ENCODE measurements at places on chromosomes 13 and 19.

DNA sequence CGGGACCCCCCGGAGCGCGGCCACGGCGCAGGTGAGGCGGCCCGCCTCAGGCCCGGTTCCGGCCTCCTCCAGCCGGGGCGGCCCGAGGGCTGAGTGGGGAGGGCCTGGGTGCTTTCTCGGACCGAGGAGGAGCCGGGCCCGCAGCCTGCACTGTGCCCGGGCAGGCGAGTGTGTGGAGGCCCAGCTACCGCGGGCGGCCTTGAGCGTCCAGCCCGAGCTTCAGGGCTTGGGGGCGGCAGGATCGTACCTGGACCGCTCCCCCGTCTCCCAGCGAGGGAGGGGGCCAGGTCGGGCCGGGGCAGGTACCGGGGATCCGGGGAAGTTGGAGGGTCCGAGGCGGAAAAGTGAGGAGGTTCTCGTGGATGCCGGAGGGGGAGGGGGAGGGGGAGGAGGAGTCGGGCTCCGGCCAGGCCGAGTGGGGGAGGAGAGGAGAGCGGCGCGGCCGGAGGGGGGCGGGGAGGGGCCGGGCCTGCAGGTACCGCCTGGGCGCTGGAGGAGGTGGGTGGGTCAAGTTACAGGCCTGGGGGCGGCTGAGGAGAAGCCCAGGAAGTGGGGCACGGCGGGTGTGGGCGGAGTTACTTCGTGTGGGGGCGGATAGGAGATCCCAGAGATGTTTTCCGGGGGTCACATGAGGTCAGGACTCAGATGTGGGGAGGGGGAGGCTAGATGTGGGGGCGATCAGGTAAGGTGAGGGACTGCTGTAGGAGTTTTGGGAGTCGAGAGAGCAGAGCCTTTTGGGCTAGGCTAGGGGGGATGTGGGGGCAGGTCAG is 545 bp downstream of the NACC1 start:
- no peak for DNase-seq

GRCh38 chr13:21757763-21758162 is 86.9 kb downstream of the FGF9 start:
- no peak for DNase-seq

DNA sequence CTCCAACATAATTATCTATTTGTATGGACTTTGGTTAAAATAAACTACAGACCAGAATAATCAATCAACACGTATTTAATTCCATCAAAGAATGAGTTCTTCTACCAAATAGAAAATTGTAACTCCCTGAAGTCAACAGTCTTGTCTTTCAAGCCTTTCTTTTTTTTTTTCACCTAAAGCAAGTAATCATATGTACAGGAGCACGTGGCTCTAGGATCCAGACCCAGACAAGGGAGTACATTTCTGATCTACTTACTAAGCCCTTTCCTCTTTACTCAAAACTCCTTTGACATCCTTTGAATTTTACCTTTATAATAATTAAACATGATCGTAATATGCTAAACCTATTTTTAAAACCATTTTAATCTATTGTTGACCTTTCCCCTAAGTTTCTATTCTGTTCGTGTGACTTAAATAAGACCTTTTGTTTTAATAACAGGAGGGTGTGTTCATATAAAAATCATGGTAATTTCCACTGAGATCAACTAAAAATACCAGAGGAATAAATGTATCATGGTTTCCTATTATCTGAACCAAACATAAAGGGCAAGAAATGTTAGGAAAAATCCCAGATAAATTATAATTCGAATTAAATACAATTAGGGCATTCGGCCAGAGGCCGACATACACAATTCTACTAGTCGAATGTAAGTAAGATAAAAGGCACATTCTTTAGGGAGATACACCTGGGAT is 1.7 kb downstream of the SLC7A1 start:
- DNase-seq = no peak

GRCh38 chr13:50779443-50780200 is 63.9 kb downstream of the DLEU7 start:
- DNase-seq = no peak

GRCh38 chr19:5664515-5664914 is 15.8 kb downstream of the MICOS13 start:
- DNase-seq = no peak

GRCh38 chr19:58409010-58409790 is 751 bp downstream of the ZNF584 start:
- no peak for DNase-seq

DNA sequence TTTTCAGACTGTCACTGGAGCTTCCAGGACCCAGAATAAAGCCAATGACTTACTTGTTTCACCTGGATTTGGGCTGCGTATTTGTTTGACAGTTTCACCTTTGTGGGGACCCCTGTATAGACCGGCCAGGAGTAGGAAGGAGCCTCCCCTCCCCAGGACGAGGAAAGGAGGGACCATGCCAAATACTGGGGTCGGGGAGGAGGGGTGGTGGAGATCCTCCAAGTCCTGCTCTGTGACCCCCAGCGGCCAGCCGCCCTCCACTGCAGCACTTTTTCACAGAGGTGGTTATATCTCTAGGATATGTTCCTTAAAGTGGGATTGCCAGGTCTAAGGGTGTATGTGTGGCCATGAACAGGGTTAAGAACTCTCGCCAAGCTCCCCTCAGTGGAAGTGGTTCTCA is 25.7 kb upstream of the ZNF492 start:
- no peak for DNase-seq

All from AG04449 (cell line).